ENCODE measurements at places on chromosomes 4 and X.

DNA sequence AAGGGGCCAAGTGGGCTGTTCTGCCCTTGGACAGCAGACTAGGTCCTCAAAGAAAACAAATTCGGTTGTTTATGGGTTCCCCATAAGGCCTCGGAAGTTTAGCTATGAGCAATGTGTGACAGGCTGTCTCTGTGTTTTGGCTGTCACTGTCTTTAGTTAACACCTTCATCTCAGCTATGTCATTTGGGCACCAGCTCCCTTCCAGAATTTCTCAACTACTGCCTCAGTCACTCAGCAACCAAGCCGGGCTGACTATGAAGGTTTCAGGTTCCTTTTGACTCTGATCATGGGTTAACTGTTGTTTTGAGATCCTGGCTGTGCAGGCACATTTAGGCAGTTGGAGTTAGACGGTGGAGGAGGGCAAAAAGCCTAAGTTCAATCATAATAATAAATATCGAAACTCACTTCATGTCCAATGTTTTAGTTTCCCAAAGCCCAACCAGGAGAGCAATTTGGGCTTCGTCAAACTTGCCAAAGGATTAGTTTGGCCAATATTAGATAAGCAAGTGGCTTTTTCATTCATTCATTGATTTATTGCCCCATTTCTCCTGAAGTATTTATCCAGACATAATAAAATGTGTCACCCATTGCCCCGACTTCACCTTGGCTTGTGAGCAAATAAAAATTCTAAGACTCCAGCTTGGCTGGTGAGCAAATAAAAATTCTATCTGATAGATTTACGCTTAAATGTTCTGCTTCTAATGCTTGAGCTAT lies 9.1 kb upstream of the PAGE1 start:
- DNase-seq: no peak

DNA sequence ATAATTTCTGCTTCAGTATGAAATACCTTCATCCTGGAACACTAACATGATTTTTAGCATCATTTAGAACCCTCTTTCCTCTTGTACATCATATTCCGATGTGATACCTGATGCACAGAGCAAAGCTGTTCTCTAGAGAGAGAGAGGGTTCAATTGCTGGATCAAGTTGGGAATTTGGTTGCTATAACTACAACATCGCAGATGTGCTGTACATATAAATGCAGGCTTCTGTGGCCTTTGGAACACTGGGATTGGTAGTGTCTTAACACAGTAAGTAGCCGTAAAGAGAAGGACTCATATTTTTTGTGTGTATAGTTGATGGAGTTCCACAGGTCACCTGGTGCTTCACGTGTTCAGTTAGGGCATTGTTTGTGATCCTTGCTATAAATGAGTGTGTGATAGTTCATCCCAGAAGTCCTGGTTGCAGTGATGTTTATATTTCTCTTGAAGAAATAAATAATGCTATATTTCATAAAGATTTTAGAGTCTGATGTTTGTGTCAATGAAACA lies 119.2 kb downstream of the RAPGEF2 start:
- no peak for DNase-seq

DNA sequence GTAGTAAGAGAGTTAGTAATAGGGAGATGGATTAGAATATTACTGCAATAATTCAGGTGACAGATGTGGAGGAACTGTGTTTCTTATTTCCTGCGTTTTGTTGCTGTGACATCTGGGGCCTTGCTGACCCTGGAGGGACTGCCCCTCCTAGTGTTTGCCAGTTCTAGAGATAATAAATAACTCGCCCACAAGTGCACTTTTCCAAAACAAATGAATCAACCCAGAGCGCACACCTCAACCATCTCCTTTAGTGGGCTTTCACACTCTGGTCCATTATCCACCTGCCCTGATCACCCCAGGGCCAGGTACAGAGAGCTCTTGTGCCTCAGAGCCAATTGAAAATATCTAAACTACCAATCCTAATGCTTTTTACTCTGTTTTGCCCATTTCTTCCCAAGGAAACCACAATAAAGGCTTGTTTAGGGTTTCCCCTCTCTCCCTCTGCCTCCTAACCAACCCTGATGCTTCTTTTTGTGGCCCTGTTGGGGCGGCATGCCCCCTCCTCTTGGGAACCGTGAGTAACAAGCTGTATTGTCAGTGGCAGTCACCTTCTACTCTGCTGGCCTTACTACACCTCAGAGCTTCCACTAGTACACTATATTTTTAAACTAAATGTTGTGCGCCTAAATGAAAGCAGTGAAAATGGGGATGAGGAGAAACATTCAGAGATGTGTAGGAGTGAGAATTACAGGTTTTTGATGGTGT lies 270.5 kb downstream of the TENM3 start:
- no peak for DNase-seq

DNA sequence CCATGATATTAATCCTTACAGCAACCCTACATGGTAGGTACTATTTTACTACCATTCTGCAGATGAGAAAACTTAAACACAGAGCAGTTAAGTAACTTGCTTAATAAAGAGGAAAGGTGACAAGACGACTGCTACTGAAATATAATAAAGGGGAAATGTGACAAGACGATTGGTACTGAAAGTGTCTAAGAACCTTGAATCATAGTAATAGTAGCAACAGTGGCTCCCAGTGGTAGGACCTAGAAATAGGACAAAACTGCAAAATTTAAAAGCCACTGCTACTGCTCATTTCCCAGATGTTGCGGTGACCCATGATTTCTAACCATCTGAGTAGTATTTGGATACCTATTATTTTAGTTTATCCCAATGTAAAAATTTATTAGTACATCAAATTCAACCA lies 89.5 kb downstream of the TASL start:
- no peak for DNase-seq

DNA sequence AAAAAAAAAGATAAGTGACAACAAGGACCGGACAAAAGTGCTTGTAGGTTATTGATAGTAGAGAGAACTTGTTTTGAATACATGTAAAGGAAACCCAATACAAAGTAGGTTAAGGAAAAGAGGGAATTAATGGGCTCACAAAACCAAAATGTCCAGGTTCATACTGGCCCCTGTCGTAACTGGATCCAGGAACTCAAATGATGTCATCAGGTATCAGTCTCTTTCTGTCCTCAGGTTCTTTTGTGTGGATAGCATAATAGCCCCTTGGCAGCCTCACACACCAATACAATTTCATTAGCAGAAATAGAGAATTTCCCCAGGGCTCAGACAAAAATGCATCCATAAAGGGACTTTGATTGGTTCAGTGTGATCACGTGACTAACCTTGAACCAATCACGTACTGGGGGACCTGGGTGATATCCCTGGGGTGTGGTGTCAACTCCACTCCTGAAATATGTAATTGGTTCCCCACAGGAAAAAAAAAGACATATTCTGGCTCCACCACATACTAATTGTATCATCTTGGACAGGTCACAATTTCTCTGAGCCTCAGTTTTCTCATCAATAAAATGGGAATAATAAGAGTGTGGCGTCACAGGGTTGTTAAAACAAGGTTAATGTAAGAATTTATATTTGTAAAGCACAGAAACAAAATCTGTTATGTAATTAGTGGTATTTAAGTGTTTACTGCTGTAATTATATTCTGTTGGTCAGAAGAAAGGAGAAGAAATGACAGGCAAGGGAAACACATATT lies 174.8 kb downstream of the PDGFRA start:
- DNase-seq: no peak

- DNase-seq: no peak
These were observed 33.1 kb downstream of the GAB3 start for GRCh38 chrX:154717824-154718223.

GRCh38 chrX:145552643-145553042 lies 265.0 kb upstream of the SLITRK2 start:
- no peak for DNase-seq

DNA sequence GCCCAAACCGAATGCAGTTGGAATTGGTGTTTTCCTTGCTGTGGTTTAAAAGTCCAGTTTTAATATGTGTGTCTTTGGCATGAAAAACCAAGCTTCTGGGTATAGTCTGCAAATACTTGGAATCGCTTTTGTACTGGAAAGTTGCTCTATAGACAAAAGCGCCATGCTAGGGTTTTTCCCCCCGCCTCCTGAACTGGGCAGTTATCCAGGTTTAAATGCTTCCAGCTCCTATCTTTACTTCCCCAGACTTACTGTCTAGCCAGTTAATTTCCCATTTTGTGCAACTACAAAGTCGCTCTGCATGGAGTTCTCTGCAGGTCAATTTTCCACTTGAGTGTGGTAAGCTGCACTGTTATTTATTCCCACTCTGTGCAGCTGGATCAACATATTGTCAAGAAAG lies 2.7 kb downstream of the RASL11B start:
- DNase-seq: no peak

GRCh38 chr4:38452009-38452408 lies 212.0 kb upstream of the KLF3 start:
- DNase-seq: no peak

- DNase-seq: no peak
These were observed at the start of gene GRIA3 for GRCh38 chrX:123184219-123184865. Gene GRIA3, plus strand, starts transcription at chrX:123184278. Its CDS starts 258 bp downstream, at chrX:123184536.

DNA sequence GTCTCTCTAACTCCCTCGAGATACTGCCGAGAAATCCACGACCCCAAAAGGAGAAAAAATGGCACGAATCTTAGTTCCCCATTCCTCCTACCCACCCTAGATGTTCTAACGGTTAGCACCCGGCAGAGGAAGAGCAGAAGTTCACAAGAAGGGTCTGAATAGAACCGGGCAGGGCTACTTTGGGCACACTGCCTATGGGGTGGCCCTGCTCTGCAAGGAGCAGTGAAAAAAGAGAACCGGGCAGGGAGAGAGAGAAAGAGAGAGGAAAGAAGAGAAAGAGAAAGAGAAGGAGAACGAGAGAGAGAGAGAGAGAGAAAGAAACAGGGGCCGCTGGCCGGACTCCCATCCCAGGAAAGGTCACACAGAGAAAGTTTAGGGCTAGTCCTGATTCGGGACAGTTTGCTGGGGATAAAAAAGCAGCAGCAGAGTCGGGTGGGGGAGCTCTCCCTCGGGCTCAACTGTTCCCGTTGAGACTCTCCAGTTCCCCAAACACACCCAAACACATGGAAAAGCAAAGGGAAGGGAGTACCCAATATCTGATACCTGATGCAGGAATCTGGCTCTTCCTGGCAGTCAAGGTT lies 468 bp downstream of the GLA start:
- no peak for DNase-seq

DNA sequence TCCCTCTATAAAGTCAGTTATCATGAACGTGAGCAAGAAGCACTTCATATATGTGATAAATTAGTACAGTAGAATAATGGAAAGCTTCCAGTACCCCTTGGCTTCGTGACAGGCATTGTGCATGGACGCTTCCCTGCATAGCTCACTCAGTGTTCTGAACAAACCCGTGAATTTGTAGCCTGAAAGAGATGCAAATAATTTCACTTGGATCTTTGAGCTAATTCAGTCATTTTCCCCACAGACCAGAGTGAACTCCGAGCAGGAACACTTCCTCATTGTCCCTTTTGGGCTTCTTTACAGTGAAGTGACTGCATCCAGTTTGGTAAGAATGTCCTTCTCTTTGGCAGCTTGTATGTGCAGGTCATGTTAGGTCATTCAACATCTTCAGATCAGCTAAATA lies 50.1 kb downstream of the ADD1 start:
- no peak for DNase-seq

- no peak for DNase-seq
These were observed 7.3 kb downstream of the REPS2 start for GRCh38 chrX:16953606-16954211.

DNA sequence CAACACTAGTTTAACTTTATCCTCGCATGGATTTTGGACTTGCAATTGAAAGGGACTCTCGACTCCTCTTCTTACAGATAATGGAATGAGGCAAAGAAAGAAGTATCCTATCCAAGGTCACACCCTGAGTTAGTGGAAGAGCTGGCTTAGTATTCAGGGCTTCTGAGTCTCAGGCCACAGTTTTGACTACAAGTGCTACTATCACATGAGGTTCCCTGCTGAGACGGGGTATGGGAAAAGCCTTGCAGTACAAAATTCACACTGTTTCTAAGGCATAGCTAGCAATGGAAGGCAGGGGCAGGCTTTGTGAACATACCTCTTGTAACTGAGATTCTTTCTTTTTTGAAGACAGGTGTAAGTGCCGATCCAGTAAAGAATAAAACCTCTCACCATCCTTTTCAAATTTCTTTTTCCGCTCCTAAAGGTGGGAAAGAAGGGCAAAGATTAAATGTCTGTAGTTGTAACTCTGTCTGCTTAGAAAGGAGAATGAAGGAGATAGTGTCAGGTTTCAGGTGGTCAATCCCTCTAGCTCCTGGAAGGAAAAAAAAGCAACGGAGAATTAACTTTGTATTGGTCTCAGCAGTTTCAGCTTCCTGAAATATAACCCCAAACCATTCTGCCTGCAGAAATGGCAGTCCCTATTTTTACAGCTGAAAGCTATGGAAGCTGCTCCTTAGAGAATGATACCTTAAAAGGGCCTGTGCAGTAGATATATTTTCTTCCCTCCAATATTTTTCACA lies 199.0 kb downstream of the OPHN1 start:
- DNase-seq: no peak

DNA sequence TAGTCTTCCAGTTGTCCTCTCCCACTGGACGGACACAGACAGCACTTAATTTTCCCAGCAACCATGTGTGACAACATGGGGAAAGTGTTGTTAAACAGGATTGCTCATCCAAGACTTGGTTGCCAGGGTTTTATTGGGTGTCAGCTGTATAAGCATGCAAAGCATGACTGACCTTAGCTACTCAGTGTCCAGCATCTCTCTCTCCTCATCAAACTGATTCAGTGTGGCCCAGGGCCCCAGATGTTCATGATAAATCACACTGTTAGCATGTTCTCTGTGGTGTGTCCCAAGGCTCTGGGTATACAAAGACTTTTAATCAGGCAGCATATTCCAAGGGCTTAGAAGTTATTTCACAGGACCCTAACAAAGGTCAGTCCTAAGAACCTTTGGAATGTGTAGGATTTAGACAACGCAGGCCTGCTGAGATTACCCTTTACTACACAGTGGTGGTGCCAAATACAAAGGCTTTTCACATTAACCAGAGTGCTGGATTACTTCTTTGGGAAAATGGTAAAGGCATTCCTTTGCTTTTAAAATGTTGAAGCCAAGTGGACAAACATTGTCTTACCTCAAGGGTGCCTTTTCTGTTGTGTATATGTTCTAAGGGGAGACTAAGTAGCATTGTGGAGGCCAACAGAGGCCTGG lies 213.3 kb downstream of the GLUD2 start:
- no peak for DNase-seq

All from stimulated activated CD4-positive, alpha-beta T cell treated with anti-CD3 and anti-CD28 coated beads, Interleukin-2, amount 100 ng/mL, for 48 hours (primary cell).